ENCODE measurements at places on chromosomes 5 and 9. TPM values are rescaled to one million over a fixed set of nuclear protein-coding genes. Genes with fewer than 3 reads are reported as not detected.

- no peak for DNase-seq
These were observed 1.2 kb upstream of the ZDHHC11 start for GRCh38 chr5:852018-852417.

TRPM3 gene
- not detected for total RNA-seq

- peak; percentile 81 for DNase-seq
These were observed 162.2 kb downstream of the GLIS3 start for GRCh38 chr9:4137681-4138099.

- DNase-seq: peak; percentile 71
These were observed 740.2 kb upstream of the ZNF608 start for GRCh38 chr5:125486634-125487033.

DNA sequence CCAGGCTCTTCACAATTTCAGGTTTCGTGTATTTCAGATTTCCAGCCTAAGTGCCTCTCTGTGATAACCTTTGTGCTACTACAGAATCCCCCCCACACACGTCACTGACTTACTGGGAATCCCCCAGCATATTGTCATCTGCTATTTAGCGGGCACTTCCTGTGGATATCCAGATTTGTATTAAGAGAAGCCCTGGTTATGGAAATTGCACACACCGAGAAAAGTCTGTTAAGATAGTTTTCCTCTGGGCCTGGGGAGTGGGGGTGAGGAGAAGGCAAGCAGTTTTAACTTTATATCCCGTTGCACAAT lies 269.9 kb downstream of the MED10 start:
- no peak for DNase-seq

ARL15 gene
- 7.8 TPM for total RNA-seq

DNA sequence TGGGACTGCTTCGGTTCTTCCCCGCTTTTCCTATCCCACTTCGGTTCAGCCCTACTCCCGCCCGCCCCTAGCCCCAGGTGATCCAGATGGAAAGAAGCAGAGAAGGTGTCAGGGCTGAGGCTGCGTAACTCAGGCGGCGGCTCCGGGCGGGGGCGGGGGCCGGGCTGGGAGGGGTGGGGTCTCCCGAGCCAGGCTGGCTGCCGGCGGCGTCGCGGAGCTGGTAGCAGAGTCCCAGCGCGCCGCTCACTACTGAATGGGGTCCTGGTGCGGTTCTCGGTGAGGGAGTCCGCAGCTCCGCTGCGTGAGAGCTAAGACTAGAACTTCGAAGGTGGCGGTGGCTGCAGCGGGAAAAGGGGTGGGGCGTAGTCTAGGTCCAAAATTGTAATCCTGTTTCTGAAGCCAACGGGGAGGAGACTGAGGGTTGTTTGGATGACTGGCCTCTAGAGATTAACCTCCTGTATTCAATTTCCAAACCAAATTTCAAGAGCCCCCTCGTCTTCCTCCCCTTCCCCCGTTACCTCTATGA lies 1.4 kb downstream of the PRR16 start:
- peak; percentile 87 for DNase-seq

PCDHB12 gene
- 2.9 TPM for total RNA-seq

ASTN2 gene
- total RNA-seq: 7.5 TPM

C6 gene
- not detected for total RNA-seq

DNA sequence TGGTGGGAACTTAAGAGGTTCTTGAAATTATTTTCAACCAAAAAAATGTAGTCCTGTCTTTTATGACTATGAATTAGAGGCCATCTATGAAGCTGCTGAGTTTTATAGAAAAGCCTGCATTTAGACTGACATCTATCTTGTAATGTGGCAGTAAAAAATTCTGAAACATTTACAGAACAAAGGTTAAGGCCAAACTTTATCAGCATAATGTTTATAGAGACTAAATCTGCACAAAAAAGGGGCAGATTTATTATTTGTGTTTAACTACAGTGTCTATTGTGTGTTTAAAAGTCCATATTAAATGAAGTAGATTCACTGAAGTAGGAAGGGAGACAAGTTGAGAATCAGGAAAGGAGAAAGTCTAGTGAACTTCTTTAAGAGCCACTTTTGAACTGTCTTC lies 37.3 kb upstream of the ANKRD34B start:
- DNase-seq: no peak

- DNase-seq: no peak
These were observed 15.8 kb downstream of the ADAMTS13 start for GRCh38 chr9:133437753-133438531.

- DNase-seq: no peak
These were observed 11.6 kb downstream of the NAIF1 start for GRCh38 chr9:128055344-128056040.

ENC1 gene
- 15.3 TPM for total RNA-seq

- DNase-seq: no peak
These were observed 18.0 kb upstream of the CKS2 start for GRCh38 chr9:89293014-89293413.

- DNase-seq: no peak
These were observed 3.8 kb upstream of the PRKAA1 start for GRCh38 chr5:40801771-40802562.

ADRA1B gene
- total RNA-seq: 0.32 TPM

- no peak for DNase-seq
These were observed 42.4 kb upstream of the SV2C start for GRCh38 chr5:76040806-76041205.

DNA sequence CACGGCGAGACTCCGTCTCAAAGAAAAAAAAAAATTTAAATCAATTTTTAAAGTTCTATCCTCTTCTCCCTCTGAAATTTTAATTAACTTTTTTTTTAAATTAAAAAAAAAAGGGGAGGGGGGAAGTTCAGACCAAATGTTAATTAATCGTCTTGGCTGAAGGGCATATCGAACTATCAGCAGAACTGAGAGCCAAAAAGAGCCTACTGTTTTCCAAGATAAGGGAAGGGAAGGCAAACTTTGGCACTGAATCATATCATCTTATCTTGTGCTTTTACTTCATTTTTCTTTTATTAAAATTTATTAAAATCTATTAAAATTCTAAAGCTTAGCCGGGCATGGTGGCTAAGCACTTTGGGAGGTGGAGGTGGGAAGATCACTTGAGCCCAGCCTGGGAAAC lies 45.9 kb upstream of the MTMR12 start:
- DNase-seq: no peak

- peak; percentile 80 for DNase-seq
These were observed 23.5 kb upstream of the ALDOB start for GRCh38 chr9:101458963-101459631.

DNA sequence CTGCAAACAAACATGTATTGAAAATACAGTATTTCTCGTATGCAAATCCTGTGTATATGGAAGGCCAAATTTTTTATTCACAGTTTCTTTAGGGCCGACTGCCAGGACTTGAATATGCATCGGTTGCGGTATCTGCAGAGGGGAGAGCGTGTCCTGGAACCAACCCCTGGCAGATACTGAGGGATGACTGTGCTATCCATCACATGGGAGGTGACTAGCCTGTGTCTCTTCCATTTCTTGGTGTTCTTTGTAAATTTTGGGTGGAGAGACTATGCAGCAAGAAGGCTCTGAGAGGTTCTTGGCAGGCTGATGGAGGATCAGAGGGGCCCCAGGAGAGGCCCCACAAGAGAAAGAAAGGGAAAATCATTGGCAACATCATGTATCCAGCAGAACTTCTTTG lies 384.3 kb downstream of the YTHDC2 start:
- DNase-seq: no peak

- DNase-seq: no peak
These were observed 10.0 kb downstream of the CMBL start for GRCh38 chr5:10297646-10298204.

- DNase-seq: no peak
These were observed 410.3 kb upstream of the SLC24A2 start for GRCh38 chr9:20199111-20199510.

ENHO gene
- total RNA-seq: not detected

NR5A1 gene
- total RNA-seq: not detected

DNA sequence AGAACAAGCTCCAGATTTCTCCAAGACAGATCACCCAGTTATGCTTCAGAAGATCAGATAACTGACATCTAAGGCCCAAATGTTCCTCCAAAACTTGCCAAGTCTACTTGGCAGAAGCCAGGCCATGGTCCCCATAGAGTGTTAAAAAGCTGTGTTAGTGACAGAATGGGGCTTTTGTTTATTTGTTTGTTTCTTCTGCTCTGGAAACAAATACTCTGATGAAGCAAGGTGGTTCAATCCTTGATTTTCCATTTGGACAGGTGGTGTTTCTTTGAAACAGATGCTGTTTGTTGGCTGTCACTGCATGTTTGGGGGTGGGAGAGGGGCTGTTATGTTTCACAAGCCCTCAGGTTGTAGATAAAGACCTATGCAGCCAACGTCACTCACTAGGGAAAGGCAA lies 264.0 kb downstream of the FAM114A2 start:
- DNase-seq: no peak

DNA sequence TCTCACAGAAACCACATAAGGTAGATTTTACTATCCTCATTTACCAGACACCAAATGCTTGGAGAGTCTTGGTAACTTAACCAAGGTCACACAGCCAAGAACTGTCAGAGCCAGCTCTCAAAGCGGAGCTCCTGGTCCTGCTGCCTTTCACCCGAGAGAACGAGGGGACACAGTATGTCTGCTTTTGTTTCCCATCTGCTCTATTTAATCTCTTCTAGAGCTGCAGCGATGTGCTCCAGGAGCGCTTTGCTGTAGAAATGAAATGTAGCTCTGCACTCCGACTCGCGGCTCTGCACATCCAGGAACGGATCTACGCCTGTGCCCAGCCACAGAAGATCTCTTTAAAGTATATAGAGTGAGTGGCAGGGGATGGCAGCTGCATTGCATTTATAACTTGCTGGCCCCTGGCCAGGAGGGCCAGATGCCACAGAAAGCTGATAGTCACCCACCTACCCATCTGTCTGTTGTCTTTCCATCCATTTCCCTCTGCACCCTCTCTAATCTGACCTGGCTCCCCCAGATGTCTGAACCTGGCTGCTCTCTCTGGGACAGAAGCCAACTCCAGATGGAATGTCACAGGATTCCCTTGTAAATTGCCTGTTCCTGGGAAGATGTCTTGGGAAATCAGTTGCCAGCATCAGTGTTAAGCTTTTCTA lies 21.4 kb upstream of the TRMT10B start:
- DNase-seq: no peak

GRCh38 chr5:76291305-76292077 lies 111.6 kb upstream of the IQGAP2 start:
- no peak for DNase-seq

MIER3 gene
- 13.3 TPM for total RNA-seq

GRCh38 chr5:115415143-115415491 lies 118.7 kb upstream of the CCDC112 start:
- peak; percentile 79 for DNase-seq

CCL21 gene
- not detected for total RNA-seq

SLC24A2 gene
- total RNA-seq: not detected

DNA sequence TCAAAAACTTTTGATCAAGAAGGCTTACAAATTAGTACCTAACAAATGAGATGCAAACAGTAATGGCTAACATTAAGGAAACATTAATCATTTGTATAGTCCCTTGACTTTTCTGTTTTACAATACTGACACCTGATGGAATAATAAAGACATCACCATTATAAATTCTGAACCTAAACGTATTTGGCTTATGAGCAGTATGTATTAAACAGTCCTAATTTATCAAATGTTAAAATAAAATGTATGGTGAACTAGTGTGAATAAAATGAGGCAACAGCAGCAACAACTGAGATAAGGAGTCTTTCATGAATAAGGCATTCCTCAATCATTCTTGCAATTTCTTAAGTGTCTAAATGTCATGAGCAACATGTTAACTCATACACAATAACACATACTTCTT lies 6.0 kb downstream of the PUM3 start:
- DNase-seq: peak; percentile 50

DNA sequence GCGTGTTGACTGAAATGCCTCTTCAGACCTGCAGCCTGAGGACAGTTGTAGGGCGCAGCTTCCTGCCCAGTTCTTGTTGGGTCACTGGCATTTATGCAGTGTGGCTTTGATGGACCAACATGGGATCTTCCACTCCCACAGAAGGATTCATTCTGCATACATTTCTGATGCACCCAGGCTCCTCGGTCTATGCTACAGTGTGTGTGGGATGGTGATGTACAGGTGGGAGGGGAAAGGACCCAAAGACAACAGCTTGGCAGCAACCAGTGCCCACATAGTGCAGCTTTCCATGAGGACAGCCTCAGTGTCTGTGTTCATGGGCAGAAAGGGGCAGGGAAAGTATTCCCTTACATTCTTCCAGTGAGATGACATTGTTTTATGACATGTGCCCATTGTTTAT lies 237.9 kb downstream of the ARHGEF28 start:
- DNase-seq: no peak
